ENCODE measurements at places on chromosomes 6 and 20.

DNA sequence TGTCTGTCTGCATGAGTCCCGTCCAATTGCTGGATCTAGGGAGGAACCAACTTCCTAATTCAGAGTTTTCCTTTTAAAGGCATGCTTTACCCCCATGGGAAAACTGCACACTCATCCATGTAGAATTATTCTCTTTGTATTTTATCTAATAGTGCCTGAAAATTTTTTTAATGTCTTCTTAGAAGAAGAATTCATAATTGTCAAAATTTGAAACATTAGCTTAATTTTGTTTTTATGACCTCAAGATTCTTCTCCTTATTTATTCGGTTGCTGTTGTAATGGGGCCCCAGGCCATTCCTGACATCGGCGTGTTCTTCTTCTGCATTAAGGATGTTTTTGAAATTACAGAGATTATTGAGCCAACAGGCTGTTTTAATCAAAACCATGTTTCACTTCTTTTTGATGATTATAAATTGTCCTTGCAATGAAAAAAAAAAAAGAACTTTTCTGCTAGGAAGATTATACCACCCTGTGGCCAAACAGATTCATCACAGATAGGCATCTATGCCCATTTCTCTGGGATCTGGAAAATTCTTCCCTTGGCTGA lies 100.3 kb downstream of the ZNF217 start:
- no peak for DNase-seq

DNA sequence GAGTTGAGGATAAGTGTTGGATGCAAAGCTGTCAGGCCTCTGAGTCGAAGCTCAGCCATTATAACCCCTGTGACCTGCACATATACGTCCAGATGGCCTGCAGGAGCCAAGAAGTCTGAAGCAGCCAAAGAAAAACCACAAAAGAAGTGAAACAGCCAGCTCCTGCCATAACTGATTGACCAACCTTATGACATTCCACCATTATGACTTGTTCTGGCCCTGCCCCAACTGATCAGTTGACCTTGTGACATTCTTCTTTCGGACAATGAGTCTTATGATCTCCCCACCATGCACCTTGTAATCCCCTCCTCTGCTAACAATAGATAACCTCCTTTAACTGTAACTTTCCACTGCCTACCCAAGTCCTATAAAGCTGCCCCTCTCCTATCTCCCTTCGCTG lies 133.7 kb upstream of the AGPAT4 start:
- no peak for DNase-seq

GRCh38 chr20:44552950-44553908 lies 29.1 kb upstream of the PKIG start:
- no peak for DNase-seq

- no peak for DNase-seq
These were observed 71.4 kb upstream of the NHSL1 start for GRCh38 chr6:138570725-138571029.

- DNase-seq = no peak
These were observed 21.9 kb downstream of the SLC17A5 start for GRCh38 chr6:73631849-73632248.

DNA sequence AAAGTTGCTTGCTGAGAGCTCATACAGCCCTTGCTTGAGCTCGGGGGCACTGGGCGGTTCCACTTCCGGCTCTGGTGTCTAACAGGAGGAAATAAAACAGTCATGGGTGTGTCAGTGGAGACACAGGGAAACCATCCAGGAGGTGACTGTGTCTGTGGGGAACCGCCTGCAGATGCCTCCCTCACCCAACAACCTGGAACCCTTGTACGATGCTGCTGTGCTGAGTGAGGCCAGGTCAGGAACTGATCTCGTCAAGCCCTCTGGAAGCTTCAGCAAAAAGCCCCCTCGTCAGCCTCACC lies 15.5 kb downstream of the TXNDC5 start:
- no peak for DNase-seq

DNA sequence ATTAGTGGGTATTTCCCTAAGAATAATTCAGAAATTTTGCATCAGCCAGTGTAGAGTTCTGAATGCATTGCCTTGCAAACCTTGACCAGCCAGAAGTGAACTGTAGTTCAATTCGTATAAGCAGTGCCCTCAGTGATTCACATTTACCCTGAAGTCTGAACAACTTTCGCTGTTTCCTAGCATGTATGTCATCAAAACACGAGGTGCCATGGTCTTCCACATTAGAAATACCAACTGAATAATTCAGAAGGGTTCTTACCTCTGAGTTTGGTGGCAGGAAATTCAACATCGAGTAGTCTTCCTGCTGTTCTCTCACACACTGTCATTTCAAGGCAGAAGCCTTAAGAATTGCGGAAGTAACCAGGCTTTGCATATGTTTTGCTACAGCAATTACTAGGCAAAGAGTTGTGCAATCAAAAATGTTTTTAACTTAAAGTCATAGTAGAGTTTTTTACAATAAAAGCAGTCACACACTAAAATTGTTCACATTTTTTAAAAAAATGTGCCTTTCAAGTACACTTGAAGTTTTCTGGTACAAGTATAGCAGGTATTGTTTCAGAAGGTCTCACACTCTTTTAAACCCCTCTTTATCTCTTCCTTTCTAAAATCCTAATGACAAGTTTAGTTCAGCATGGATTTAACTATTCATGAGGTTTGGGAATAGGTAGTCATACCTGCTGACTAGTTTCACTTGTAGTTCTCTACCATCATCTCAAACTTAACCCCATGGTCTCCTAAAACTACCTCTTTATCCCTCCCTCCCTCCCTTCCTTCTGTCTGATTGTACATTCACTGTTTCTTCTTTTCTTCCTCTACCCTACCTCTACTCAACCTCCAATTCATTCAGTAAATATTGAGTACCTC lies 118.3 kb downstream of the STXBP5 start:
- no peak for DNase-seq

- DNase-seq = no peak
These were observed 20.3 kb downstream of the TTPAL start for GRCh38 chr20:44495802-44496481.

- no peak for DNase-seq
These were observed 655.5 kb upstream of the FLRT3 start for GRCh38 chr20:14992961-14993360.

- no peak for DNase-seq
These were observed 113.8 kb downstream of the ARMC2 start for GRCh38 chr6:108961985-108962384.

- no peak for DNase-seq
These were observed 9.8 kb downstream of the RIPOR3 start for GRCh38 chr20:50681359-50682064.

DNA sequence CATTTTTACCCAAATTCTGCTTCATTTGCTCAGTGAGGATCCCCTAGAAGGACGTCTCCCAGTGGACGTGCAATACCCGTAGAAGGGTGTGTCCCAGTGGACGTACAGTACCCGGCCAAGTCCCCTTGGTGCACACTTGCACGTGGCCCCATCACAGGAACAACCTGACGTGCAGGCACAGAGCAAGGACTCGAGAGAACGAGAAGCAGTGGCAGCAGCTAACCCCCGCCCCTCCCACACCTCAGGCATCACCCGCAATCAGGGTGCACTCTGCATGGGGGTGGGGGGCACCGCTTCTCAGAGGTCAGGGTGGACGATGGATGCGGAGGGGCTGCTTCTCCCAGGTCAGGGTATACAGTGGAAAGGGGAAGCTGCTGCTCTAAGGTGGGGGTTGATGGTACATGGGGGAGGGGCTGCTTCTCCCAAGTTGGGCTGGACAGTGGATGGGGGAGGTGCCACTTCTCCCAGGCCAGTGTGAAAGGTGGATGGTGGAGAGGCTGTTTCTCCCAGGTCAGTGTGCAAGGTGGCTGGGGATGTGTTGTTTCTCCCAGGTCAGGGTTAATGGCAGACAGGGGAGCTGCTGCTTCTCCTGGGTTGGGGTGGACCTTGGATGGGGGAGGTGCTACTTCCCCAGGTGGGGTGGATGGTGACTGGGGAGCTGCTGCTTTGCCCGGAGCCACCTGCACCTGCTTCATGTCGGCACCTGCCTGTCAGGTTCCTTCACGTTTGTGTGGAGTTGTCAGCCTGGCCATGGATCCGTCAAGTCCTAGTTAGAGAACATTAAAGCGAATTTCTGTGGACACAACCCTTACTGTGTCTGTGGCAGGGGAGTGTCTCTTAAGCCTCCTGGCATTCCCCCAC lies 1.0 kb upstream of the THBS2 start:
- DNase-seq = no peak

DNA sequence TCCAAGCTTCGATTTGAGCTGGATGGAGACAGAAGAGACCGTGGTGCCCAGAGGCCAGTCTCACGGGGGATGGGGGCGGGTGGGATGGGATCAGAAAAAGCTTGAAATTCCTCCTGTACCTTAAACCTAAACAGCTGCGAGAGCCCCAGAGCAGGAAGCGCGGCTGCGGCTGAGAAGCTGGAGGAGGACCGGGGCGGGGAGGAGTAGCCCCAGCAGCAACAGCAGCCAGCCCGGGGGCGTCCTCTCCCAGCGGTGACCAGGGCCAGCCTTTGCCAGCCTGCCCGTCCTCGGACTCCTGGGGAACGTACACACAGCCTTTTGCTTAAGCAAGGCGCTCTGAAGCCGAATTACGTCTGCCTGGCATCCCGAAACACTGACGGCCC lies 17.4 kb upstream of the PRDM13 start:
- no peak for DNase-seq

GRCh38 chr6:39389484-39389767 lies 66.9 kb upstream of the KCNK16 start:
- DNase-seq = no peak

- DNase-seq = no peak
These were observed 40.2 kb downstream of the PPP1R3G start for GRCh38 chr6:5125152-5126006.

- DNase-seq = no peak
These were observed 18.1 kb upstream of the NOL4L start for GRCh38 chr20:32603046-32603726.

GRCh38 chr20:3068986-3069900 lies 2.2 kb upstream of the OXT start:
- DNase-seq = no peak

DNA sequence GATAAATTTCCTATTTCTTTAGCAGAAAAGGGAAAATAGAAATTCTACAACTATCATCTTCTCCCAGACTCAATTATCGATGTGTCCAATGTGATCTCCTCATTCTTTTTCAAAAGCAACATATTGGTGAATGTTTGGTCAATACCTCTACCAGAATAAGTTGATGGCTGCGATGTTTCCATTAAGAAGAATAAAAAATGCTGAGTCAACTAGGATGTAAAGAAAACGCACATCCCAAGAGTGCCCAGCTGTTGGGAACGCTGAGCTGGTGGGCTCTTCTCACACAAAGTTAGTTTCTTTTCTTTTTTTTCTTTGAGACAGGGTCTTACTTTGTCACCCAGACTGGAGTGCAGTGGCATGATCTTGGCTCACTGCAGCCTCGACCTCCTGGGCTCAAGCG lies 39.8 kb downstream of the RAMACL start:
- DNase-seq = no peak

- no peak for DNase-seq
These were observed 302.0 kb upstream of the PLCB4 start for GRCh38 chr20:8766868-8767390.

- peak; percentile 35 for DNase-seq
These were observed 67.6 kb downstream of the FYN start for GRCh38 chr6:111805511-111806164.

- DNase-seq = no peak
These were observed 622 bp downstream of the APCDD1L start for GRCh38 chr20:58514321-58515232.

- DNase-seq = no peak
These were observed 85.6 kb downstream of the GPR6 start for GRCh38 chr6:110063594-110064263.

- no peak for DNase-seq
These were observed 530.3 kb downstream of the RFPL4B start for GRCh38 chr6:112877134-112878100.

GRCh38 chr6:34969662-34970265 lies 80.7 kb downstream of the ANKS1A start:
- DNase-seq = no peak

- DNase-seq = no peak
These were observed 81.2 kb downstream of the PLCB1 start for GRCh38 chr20:8213270-8213669.

GRCh38 chr6:105539911-105540310 lies 137.0 kb upstream of the PREP start:
- DNase-seq = no peak

DNA sequence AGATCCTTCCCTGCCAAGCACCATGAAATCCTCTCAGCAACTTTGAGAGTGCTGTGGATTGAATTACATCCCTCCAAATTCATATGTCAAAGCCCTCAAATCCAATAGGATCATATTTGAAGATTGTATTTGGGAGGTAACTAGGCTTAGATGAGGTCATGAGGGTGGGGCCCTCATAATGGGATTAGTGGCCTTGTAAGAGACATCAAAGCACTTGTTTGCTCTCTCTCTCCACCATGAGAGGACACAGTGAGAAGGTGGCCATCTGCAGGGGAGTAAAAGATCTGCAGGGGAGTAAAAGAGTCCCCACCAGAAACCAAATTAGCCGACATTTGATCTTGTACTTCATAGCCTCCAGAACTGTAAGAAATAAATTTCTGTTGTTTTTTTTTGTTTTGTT lies 298.2 kb downstream of the SAMD5 start:
- DNase-seq = no peak

GRCh38 chr6:16146527-16146955 lies 17.7 kb downstream of the MYLIP start:
- DNase-seq = no peak

DNA sequence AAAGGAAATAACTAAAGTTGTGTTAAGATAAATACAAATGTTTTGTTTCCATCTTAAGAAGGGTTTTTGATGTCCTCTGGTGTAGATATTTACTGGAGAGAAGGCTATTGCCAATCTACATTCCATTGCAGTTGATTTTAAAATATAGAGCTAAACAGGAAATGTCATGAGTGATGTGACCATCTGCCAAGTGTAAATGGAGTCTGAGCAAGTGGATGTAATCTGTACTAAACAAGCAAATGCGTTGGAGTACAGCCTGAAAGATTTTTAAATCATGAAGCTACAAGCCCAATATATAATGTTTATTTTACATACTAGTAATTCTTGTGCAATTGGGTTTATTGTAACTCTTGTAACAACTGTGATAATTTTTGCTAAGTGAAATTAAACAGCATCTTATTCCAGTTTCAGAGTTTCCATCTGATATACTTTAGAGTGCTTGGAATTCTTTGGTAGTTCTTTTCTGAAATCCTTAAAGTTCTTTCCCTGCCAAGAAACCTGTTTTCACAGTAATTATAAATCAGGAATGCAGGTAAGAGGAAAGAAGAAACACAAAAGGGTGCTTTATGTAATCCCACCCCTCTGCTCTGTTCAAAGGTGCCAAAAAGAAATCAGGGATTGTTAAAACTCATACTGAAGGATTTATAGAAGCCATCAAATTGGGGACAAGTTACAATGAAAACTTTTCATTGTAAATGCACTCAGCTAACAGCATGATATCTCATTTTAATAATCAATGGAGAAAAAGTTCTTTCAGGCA lies 47.2 kb upstream of the FLRT3 start:
- DNase-seq = no peak

GRCh38 chr20:48736636-48737035 lies 91.2 kb downstream of the PREX1 start:
- no peak for DNase-seq

DNA sequence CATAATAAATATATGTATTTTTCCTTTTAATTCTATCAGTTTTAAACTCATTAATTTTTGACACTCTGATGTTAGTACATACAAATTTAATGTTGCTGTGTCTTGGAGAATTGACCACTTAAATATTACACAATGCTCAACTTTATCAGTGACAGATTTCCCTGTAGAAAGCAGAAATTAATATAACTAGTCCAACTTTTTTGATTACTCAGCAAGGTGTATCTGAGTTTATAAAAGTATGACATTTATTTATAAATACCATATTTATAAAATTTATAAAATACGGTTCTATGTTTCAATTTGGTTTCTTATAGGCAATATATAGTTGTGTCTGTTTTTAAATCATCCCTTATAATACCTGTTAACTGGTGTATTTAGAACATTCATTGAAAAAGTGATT lies 350.0 kb upstream of the EYS start:
- no peak for DNase-seq

Measured in stimulated activated CD8-positive, alpha-beta memory T cell treated with anti-CD3 and anti-CD28 coated beads, Interleukin-12 subunit alpha, Interleukin-12 subunit beta, amount 100 ng/mL, for 4 hours (primary cell).